ENCODE measurements at places on chromosomes 5 and 9.

- no peak for DNase-seq
Observed at GRCh38 chr5:102863764-102864560, 108.9 kb downstream of the PAM start.

DNA sequence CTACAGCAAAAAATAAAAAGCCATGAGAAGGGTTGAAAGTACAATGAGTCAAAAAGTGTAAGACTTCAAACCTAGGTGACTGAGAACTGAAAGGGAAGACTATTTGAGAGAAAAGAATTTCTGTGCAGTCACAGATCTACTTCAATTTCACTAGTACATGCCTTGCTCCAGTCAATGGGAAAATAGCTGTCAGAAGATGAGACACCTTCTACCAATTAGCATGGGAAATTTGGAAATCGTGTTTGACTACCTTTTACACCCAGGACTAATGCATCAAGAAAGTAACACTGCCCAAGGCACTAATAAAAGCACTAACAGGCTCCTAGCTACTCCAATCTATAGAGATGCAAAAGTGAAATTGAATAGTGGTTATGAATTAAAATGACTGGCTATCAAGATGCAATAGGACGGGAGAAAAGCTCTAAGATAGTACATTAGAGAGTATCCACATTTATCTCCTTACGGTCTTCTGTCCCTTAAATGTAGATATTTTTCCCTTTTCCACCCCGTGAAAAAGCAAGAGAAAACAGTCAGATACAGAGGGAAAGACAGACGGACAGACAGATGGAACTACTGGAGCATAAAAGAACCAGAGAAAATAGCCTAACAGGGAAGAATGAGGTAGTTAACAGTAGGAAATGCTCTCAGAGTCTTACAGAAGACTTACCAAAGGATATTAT, 15.2 kb downstream of the ERP44 start:
- no peak for DNase-seq

GRCh38 chr5:56845277-56845676, 29.9 kb downstream of the MAP3K1 start:
- no peak for DNase-seq

- no peak for DNase-seq
Observed at GRCh38 chr9:132694144-132694543, 23.9 kb downstream of the GTF3C4 start.

DNA sequence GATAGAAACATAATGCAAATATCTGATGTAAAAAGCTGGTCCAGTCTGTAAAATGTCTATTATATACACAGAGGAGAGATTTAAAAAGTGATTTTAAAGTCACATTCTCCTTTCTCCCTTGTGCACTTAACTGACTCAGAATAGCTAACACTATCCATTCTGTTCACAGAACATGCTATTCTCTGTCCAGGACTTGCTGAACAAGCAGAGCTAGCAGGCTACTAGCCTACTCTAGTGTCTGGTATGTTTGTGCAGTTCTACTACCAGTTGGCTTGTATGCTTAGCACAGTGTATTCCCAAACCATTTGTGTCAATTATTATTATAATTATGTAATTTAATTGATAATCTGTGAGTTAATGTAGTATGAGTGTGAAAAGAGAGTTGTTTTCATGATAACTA, 161.7 kb upstream of the NUDT12 start:
- no peak for DNase-seq

- DNase-seq: no peak
Observed at GRCh38 chr5:114634967-114635901, 273.4 kb downstream of the KCNN2 start.

DNA sequence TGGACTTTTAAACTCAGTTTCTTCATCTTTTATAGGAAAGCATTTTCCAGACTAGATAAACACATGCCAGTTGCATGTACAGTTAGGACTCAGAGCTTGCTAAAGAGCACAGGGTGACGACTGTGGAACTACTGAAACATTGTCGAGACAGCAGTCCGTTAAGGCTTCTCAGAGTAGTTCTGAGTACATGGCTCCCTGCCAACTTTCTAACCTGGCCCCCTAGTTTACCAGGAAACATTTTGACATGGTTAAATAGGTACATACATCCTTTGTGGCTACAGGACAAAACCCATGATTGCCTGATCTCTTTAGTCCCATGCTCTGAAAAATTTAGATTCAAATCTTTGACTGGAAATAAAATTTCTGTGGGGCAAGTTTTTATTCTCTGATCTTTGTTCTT, 129.7 kb downstream of the SLF1 start:
- no peak for DNase-seq

DNA sequence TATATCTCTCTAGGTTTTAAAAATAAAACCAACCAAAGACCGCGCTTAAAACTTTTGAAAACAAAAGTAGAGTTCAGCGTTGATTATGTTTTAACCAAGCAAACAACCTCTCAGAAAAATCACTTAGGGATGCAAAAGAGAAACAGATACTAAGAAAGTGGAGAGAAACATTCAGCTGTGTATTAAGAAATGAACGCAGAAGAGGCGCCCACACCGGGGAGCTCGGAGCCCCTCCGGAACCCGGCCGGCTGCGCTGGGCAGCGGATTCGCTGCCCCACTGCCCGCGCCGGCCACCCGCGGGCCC, 1.4 kb downstream of the PITX1 start:
- DNase-seq: no peak

DNA sequence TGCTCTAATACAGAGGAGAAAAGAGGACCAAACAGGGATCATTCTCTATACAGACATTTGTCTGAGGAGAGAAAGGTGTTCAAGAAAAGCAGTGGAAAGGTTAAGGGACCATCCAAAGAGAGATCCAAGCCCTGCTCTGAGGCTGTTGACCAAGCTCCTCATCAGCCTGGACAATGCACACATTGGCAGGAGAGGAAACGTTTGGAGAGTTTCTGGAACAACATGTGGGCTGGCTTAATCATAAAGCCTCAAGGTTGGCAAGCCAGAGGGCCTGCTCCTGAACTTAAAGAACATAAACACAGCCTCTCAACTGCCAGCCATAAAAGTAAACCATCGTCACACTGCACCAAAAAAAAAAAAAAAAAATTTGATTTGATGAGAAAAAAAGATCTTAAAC, 184.4 kb upstream of the SLC12A2 start:
- no peak for DNase-seq

GRCh38 chr9:126696401-126697145, 82.8 kb downstream of the LMX1B start:
- no peak for DNase-seq
